ENCODE measurements at places on chromosomes 7 and 10. TPM values are rescaled to one million over a fixed set of nuclear protein-coding genes. Genes with fewer than 3 reads are reported as not detected.

Gene UCN3
- 0.53 TPM for total RNA-seq

Gene ANXA7
- 93.5 TPM for total RNA-seq

Gene UNC5B
- total RNA-seq, result 22.2 TPM

Gene BCL7B
- total RNA-seq, result 52.8 TPM

Gene ADO
- total RNA-seq, result 16.3 TPM

Gene NKX1-2
- not detected for total RNA-seq

Gene LIPM
- not detected for total RNA-seq

Gene HTR7
- total RNA-seq, result 0.32 TPM

Gene LIPJ
- 0.09 TPM for total RNA-seq

Gene PRPS1L1
- total RNA-seq, result not detected

Gene MMD2
- total RNA-seq, result not detected

Gene SH3PXD2A
- total RNA-seq, result 34.8 TPM

Gene TMEM213
- total RNA-seq, result 1.9 TPM

Gene FKBP9
- 104 TPM for total RNA-seq

Gene NT5C3A
- 30.3 TPM for total RNA-seq

Gene HGF
- total RNA-seq, result 17.2 TPM

Gene ZSCAN21
- 8.4 TPM for total RNA-seq

Gene PTPRE
- total RNA-seq, result 60.5 TPM

Gene CC2D2B
- total RNA-seq, result 1.6 TPM

Gene MYL10
- not detected for total RNA-seq

Gene LIPN
- total RNA-seq, result 1.6 TPM

Gene SH2B2
- total RNA-seq, result 17.0 TPM

Gene CAMK2B
- 0.30 TPM for total RNA-seq

Gene PNLIPRP1
- not detected for total RNA-seq

Gene IGFBP3
- total RNA-seq, result 32.2 TPM
